A172 (cell line): ENCODE measurements at places on chromosomes 16 and 17. TPM values are rescaled to one million over a fixed set of nuclear protein-coding genes. Genes with fewer than 3 reads are reported as not detected.

- DNase-seq = no peak
These were observed 42.8 kb downstream of the CMTM4 start for GRCh38 chr16:66653581-66654350.

DNA sequence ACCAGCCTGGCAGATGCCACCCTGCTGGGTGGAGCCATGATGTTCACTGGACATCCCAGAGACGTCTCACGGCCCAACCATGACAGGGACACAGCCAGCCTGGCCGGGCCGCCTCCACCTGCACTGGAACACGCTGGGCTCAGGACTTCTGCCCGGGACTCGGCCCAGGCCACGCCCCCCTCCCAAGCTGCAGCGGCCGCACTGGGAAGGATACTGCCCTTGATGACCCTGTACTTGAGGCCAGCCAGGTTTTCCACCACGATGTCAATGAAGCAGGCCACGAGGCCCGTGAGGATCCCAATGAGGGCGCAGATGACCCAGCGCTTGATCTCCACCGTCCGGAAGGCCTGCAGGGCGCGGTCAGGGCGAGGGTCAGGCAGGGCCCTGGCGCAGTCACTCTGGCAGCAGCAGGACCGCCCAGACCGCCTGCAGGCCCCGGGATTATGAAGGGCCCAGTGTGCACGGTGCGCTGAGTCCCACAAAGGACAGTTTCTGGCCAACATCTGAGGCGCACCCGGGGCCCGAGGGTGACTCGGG is 14.2 kb downstream of the CLCN7 start:
- no peak for DNase-seq

- no peak for DNase-seq
These were observed 274.9 kb upstream of the CCL2 start for GRCh38 chr17:33980193-33980592.

DNA sequence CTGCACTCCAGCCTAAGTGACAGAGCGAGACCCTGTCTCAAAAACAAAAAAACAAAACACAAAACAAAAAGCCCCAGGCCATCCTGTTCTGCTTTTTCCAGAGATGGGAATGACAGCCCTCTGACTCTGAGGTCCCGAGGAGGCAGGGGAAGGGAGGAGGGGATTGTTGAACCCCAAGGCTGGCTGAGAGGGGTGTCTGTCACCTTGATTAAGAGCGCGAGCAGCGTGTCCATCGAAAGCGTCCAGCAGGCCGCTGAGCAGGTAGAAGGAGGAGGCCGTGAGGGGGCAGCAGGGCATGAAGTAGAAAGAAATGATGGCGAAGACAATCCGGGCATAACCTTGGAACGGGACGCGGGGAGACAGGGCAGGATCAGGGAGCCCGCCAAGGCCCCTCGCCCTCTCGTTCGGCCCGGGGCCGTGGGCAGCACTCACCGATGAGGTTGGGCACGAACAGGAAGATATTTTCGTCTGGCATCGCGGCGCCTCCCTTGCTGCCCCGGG is 593 bp downstream of the CDIPT start:
- DNase-seq = peak; percentile 30

DNA sequence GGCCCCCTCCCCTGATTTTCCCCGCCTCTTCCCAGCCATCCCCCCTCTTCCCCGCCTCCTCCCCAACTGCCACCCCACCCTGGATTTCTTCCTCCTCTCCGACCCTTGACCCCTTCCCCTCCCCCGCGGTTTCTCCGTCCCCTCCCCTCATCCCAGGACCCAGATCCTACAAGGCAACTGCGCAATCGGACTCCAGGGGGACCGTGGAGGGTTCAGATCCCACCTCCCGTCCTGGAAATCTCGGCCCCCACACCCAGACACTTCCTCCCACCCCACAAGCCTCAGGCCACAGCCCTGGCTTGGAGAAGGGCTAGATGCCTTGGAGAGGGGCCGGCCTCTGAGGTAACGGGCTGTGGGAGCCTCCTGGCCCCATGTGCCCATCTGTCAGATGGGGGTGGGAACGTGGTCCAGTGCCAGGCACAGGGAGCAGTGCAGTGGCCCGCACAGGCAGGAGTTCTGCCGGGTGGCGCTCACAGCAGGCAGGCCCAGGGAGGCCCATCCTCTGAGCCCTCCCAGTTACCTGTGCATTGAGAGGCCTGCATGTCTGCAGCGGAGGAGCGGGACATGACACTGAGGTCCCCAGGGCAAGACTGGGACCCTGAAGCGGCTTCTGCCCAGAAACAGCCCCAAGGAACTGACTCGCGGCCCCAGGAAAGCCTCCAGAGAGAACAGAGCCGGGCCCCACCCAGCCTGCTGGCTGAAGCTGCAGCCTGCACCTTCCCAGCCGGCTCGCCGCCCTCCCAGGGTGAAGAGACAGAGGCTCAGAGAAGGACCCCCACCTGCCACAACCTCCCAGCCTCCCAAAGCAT is 16.7 kb downstream of the ZNF423 start:
- no peak for DNase-seq

- no peak for DNase-seq
These were observed 36.3 kb downstream of the DHRS7C start for GRCh38 chr17:9755083-9755482.

DNA sequence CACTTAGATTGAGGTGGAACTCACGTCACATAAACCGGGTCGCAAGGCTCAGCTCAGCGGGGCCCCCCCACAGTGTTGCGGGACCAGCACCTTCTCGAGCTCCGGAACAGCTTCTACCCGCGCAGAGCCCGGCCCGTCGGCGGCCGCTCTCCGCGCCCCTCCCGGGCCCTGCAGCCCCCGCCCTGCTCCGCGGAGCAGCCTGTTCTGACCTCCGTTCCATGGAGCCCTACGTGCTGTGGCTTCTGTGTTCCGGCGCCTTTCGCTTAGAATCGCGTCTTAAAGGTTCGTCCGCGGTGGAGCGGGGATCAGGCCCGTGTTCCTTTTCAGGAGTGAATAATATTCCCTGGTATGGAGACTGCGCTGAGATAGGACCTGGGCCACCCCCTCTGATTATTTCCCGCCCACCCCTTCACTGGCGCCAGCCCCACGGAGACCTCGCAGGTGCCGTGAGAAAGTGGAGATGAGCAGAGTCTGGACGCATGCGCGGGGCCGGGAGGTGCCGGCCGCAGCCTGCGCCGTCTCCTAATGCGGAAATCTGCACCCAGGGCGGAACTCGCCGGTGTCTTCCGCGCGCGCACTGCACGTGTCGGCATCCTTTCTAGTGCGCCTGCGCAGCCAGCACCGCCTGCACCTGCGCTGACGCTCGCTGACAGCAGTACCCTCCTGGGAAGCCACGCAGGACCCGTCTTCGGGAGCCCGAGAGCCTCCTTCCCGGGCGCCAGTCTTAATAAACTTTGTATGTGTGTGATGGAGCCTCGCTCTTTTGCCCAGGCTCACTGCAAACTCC is 30.9 kb downstream of the ZNF778 start:
- DNase-seq = no peak

C17orf78 gene
- not detected in 2 replicates for total RNA-seq

PABPN1L gene
- not detected in 2 replicates for total RNA-seq

VPS4A gene
- total RNA-seq = 58.0 and 59.3 TPM in 2 replicates

MYL11 gene
- total RNA-seq = not detected in 2 replicates

ABCC11 gene
- total RNA-seq = not detected in 2 replicates

SLC6A2 gene
- total RNA-seq = 6.4 and 7.4 TPM in 2 replicates

SCNN1G gene
- not detected in 2 replicates for total RNA-seq
